ENCODE measurements at places on chromosomes 3 and 15.
A peak's percentile ranks its signal among the peaks of the same experiment; 100 is the strongest.

DNA sequence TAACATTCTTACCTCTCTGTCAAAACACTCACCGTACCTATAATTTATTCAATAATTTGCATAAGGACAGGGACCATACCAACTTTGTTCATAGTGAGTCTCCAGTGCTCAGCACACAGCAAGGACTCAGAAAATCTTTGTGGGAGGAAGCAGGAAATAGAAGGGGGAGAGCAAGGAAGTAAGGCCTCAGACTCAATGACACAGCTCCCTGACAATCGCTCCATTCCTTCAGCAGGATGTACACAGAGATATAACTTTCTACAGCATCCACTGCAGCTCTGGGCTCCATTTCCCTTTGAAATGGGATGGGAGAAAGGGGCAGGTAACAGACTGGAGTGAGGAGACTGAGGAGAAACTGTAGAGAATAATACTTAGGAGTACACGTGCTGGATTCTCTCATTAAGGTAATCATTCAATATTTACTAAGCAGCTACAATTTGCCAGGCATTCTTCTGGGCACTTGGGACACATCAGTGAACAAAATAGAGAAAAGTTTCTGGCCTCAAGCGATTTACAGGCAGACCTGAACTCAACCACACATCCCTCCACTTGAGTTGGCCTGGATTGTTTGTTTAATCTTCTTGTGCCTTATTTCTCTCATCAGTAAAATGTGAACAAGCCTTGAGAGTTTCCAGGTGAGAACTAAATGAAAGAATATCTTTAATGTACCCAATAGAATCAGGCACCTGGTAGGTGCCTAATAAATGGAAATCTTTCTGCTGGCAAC, 330.3 kb upstream of the THBS1 start:
- no peak for DNase-seq

DNA sequence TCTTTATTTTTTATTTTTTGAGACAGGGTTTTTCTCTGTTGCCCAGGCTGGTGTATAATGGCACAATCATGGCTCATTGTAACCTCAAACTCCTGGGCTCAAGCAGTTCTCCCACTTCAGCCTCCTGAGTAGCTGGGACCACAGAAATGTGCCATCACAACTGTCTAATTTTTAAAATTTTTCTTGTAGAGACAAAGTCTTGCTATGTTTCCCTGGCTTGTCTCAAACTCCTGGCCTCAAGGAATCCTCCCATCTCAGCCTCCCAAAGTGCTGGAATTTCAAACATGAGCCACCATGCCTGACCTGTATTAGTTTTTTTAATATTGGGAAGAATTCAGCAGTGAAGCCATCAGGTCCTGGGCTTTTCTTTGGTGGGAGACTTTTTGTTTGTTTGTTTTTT, 13.6 kb upstream of the CLDN11 start:
- no peak for DNase-seq

DNA sequence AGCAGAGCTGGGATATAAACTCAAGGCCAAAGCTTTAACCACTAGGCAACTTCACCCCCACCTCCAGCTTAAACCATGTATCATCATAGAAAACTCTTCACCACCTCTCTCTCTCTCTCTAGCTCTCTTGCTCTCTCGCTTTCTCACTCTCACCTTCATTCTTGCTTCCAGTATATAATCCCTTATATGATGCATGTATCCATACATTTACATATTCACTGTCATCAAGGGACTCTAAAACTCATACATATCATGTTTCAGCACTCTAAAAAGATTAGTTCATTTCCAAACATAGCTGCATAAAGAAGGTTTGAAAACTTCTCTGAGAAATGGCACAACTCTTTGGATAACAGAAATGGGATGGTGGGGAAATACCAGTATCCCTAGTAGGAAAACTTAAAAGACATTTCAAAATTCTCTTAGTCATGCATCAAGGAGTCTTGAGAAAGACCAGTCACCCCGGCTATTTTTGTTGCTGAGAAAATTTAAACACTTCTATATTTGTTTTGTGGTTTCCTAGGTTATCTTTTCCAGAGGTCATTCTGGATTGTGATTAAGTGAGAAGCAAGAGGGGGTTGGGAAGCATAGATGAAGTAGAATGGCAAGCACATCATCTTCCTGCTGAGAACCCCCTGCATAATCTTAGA, 447.8 kb upstream of the THBS1 start:
- no peak for DNase-seq

DNA sequence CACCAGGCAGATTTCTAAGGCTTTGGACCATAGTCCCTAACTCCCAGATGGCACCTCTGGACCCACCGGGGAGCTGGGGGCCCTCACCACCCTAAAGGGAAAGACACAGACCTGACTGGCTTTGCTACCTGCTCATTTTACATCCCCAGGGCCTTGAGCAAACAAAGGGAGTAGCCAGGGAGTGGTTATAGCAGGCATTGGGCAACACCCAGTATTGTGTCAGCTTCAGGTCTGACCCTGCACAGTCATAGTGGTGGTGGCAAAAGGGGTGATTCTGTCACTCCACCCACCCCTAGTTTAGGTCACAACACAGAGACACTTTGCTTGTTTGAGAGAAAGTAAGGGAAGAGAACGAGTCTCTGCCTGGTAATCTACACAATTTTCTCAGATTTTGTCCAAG, 352.5 kb downstream of the DIPK2A start:
- no peak for DNase-seq

- DNase-seq = no peak
Observed at GRCh38 chr3:64031540-64032508, 8.5 kb upstream of the PSMD6 start.

- peak; percentile 36 for DNase-seq
Observed at GRCh38 chr3:176814285-176814684, 383.0 kb downstream of the TBL1XR1 start.

DNA sequence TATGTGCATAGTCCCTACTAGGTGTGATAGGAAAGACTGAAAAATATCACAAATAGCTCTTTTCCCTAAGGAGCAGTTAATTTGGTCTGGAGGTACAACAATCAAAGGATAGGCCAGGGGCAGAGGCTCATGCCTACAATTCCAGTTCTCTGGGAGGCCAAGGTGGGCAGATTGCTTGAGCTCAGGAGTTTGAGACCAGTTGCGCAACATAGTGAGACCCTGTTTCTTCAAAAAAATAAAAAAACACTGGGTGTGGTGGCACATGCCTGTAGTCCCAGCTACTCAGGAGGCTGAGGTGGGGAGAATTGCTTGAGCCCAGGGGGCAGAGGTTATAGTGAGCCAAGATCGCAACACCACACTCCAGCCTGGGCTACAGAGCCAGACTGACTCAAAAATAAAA, 30.2 kb upstream of the BHLHE40 start:
- no peak for DNase-seq

- no peak for DNase-seq
Observed at GRCh38 chr15:100215031-100215842, 126.5 kb downstream of the ADAMTS17 start.

DNA sequence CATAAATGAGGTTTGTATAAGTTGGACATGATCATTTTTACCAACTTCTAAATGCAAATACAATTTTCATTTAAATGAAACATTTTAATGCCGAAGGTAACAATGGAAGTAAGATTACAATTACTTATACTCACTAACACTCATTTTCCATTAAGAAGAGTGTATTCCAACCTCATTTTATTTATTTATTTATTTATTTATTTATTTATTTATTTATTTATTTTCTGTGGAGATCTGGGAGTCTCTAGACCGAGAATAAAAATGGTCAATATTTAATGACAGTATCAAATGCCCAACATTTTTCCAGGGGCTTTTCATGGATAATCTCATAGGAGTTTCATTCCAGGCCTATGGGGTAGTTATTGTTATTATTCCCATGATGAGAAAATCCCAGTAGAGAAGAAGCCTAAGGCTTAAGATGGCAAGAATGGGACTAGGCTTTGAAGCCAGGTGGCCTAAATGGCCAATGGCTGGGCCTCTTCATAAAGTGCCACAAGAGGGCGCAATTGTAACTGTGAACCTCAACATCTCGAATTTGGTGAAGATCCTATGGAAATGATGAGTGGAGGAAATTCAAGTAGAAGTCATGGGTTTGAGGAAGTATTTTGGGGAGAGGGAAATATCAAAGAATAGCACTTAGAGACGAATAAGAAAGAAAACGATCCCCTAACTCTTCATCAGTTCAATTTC, 21.3 kb downstream of the VGLL3 start:
- DNase-seq = peak; percentile 67

DNA sequence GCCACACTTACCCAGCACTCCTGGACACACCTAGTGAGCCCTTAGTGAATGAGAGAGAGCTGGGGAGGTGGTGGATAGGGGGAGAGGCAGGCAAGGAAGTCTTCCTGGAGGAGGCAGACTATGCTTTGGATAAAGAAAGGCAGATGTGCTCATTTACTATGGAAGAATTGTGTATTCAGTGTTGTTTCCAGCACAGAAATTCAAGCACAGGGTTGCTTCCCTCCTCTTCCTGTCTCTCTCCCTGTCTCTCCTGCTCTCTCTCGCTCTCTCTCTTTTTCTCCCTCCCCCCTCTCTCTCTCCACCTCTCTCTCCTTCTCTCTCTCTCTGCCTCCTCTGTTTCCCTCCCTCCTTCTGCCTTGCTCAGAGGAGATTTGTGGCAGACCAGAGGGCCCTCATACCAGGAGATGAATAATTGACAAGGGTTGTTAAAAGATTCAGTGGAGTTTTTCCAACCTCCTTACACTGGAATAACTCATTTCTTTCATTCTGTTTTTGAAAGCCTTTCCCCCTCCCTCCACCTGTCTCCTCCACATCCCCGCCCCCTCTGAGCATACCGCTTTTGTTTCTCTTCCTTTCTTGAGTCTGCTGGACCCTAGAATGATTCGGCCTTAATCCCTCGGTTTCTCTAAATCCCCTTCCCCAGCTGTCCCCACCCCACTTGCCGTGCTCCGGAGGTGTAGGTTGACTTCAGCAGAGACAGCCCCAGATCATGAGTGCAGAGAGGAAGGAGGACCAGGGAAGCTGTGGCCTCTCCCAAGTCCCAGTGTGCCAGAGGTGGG, 65.6 kb downstream of the CCDC33 start:
- no peak for DNase-seq

- no peak for DNase-seq
Observed at GRCh38 chr15:34733621-34734020, 21.2 kb downstream of the GJD2 start.

DNA sequence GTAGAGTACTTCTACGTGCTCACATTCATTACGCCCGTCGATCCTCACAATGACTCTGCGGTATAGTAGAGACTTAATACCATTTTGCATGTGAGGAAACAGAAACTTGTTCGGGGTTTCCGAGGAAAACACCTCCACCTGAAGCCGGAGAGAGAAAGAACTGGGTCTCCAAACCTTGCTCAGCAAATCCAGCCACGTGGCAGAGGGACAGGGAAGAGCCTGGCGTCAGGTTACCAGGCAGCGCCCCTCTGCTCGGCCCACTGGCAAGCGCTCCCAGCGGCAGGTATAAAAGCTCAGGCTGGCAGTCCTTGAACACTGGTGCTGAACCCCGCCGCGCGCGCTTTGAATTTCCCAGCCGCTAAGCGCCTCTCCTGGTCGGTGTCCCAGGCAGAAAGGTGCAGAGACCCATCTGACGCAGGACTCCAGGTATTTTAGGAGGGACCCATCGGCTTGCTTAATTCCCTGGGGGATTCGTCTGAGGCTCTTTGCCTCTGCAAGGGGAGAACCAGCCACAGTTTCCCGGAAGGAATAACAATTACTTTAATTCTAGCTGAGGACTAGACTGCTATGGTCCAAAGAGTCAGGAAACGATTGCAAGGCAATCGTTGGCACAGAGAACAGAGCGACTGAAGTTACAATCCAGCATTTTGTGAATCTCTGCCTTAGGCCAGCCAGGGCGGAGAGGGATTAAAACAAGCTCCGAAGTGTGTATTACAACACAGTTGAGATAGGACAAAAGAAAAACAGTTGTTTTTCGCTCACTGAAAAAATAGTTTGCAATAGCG, at the start of gene C2CD4A:
TSS of gene C2CD4A (plus strand) at position 315 of the 785 bp plus-strand sequence. CDS start 637 bp downstream, outside the sequence.
- peak; percentile 66 for DNase-seq

GRCh38 chr15:31609258-31609681, 282.6 kb downstream of the KLF13 start:
- DNase-seq = peak; percentile 25

DNA sequence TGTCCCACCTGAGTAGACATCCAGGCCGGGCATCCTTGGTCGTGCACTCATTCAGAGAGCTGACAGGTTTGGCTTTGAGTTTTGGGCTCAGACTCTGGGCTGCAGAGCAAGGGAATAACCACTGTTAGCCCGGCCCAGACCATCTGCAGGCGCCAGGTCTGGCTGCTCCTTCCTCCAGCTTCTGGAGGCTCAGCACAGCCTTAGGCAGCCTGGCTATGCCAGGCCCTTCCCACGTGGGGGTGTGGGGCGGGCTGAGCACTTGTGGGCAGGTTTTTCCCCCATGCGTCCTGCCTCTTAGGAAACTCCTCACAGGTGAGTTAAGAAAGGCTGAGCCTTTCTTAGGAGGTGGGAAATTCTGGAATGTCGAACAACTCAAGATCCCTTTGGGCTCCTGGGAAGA, 11.2 kb downstream of the PLA2G4B start:
- no peak for DNase-seq

DNA sequence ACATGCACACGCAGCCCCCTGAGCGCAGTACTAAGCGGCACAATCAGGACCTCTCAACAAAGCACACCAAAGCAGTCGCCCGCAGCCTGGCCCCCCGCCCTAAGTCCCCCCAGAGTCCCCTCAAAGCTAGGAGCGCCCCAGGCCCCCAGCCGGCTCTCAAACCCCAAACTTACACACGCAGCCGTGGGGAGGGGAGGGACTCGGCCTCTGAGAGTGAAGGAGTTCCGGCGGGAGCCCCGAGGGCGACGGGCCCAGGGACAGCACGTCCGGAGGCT, 5.5 kb downstream of the GATA2 start:
- DNase-seq = peak; percentile 47

- DNase-seq = no peak
Observed at GRCh38 chr3:22358334-22358733, 607.3 kb upstream of the ZNF385D start.

DNA sequence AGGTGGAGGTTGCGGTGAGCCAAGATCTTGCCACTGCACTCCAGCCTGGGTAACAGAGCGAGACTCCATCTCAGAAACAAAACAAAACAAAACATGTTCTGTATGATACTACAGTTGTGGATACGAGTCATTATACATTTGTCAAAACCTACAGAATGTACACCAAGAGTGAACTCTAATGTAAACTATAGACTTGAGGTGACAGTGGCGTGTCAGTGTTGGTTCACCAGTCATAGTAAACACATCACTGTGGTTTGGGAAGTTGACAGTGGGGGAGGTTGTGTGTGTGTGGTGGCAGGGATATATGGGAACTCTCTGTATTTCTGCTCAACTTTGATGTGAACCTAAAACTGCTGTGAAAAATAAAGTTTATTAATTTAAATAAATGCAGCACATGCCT, 33.0 kb upstream of the GNB5 start:
- DNase-seq = no peak

GRCh38 chr3:72474775-72475174, 373.5 kb downstream of the SHQ1 start:
- no peak for DNase-seq

Data from Kasumi-1 (cell line).